ENCODE measurements at places on chromosomes 7 and 10.

- no peak for DNase-seq
These were observed 99.9 kb downstream of the PRLHR start for GRCh38 chr10:118495499-118495898.

DNA sequence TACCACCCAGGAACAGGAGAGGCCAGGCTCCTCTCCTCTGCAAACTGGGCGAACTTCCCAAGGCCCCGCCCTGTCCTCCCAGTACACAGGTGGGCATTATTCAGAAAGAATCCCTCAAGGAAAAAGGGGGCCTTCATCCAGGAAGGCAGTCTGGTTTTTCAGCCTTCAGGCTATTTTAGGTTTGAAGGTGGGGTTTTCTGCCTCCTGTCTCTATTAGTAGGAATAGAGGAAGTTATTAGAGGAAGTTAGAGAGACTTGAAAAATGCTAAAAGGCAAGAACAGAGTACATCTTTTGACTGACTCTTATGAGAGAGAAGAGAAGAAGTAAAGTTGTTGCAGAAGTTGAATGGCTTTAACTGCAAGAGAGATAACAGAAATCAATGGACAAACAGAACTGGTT lies 250.9 kb upstream of the SORCS1 start:
- no peak for DNase-seq

DNA sequence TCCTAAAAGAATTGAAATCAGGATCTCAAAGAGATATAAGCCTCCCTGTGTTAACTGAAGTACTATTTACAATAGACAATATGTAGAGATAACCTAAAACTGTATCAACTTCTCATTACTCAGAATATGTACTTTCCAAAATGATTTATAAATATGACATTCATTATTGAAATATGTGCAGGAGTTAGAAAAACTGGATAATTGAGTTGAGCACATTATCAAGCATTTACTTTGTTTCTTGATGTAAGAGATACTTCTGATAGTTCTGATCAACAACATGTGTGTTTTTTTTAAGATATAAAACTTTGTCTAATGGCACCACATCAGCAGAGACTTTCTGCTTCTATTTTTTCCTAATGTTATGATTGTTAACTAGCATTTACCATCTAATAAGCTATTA lies 38.2 kb downstream of the HYAL4 start:
- DNase-seq = no peak

GRCh38 chr7:112995059-112995824 lies 91.4 kb downstream of the GPR85 start:
- DNase-seq = no peak

DNA sequence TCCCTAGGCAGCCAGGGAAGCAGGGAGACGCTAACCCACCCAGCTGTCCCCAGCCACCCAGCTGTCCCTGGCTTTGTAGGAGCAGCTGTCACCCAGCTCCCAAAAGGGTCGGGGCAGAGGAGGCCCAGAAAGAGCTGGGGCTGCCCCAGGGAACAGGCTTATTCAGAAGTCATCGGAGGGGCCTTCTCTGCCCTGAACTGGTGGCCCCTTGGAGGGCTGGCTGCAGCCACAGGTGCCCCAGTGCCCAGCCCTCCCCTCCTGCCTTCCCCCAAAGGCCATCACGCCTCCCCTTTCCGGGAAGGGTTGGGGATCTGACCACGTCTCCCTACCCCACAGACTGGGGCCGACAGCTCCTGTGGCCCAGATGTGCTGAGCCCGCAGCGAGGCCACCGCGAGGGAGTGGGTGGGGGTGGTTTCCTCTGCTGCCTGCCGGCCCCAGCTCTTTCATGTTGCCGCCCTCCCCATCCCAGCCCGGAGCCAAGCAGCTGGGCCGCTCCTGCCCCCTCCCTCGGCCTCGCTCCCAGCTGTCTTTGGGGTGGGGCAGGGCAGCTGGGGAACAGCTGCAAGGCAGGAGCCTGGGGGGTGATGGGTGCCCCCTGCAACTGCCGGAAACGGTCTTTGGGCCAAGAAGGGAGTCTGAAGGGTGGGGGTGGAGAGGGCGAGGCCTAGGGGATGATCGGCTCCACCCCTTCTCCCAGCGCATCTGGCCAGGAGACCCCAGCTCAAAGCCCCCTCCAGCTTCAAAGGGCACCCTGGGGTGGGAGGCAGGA lies 16.8 kb downstream of the TRIM8 start:
- no peak for DNase-seq

DNA sequence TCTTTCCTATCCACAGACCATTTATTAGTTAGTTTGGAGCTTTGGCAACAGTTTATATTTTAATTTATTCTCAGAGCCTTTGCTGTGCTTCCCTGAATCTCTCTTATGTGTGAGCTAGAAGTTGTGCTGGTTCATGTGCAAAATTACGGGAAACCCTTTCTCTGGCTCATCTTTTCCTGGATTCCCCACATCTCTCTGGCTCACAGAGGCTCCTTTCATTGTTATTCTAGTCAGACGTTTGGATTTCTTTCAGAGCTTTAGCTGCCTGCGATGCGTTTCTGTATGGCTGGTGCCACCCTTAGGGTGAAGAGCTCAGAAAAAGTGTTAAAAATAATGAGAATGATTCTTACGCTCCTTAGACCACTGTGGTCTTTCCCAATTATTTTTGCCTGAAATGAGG lies 53.3 kb downstream of the TPST1 start:
- no peak for DNase-seq

DNA sequence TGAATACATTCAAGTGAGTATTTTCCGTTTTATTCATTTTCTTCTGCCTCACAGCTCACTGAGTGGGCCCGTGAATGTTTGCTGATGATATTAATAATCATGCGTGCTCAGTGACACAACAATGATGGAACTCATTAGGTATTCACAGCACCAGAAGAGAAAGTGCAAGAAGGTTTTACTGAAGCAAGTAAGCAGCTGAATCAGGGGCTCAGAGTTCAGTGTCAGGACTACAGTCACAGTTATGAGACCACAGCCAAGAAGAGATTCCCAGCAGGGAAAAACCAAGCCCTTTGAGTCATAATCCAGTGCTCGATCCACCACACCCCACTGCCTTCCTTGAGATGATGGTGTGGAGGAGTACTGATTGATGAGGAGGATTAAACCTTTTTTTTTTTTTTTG lies 247.4 kb downstream of the KIAA1217 start:
- no peak for DNase-seq
